NCI-H187 treated with DMSO at 0.1 percent for 48 hours (cell line): ENCODE measurements at places on chromosomes 5 and 9.

DNA sequence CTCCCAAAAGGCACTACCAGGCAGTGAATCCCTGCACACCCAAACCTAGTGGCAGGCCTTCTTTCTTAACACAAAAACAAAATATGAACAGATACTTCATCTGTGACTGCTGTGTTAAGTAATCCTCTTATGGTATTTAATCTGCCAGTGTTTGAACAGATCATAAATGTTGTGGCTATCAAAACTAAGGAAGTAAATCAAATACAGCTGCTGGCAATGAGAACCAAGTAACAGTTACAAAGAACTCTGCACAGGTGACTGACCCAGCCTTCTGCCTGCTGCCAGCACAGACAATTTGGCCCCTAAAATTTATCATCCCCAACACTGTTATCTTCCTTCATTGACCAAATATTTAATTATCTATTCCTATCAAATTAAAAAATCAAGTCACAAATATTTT, 78.0 kb downstream of the GNAQ start:
- DNase-seq = no peak

- DNase-seq = no peak
Observed at GRCh38 chr5:86623785-86624483, 6.2 kb downstream of the COX7C start.

DNA sequence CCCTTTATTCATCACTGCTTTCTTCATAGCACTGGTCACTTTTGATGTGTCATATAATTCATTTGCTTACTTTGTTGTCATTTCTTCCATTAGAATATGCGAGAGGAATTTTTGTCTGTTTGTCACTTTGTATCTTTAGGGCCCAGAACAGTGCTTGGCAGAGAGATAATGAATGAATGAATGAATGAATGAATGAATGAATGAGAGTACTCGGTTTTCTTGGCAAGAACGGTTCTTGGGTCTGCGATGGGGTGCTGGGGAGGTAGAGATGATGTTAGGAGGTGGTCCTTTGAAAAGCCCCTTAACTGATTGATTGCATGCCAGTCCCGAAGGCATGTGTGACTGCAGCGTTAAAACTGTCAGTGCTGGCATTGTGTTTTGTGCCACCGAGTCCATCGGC, 52.4 kb upstream of the LRRTM2 start:
- no peak for DNase-seq

DNA sequence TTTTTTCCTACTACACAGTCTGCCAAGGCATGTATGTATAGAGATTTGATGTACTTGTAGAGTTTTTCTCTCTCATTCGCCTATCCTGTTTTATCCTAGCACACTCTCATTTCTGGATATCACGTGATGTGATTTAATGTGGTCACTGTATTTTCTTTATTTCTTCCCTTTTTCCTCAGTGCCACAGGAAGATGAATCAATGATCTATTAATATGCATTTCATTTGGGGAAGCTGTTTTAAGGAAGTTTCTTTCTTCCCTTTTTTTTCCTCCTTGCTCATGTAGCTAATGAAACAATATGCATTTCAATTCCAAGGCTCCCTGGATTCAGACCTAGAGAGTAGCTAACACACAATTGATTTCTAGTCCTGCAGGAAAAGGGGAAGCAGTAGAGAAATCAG, 506.3 kb upstream of the WWC1 start:
- DNase-seq = no peak

- no peak for DNase-seq
Observed at GRCh38 chr5:95620030-95620869, at the start of gene GPR150. GPR150 (plus strand) TSS chr5:95620087; CDS start chr5:95620276, 189 bp downstream.

- DNase-seq = peak; percentile 27
Observed at GRCh38 chr5:78360924-78361630, 660 bp downstream of the SCAMP1 start.

- no peak for DNase-seq
Observed at GRCh38 chr5:140609126-140609525, 23.8 kb downstream of the CD14 start.

DNA sequence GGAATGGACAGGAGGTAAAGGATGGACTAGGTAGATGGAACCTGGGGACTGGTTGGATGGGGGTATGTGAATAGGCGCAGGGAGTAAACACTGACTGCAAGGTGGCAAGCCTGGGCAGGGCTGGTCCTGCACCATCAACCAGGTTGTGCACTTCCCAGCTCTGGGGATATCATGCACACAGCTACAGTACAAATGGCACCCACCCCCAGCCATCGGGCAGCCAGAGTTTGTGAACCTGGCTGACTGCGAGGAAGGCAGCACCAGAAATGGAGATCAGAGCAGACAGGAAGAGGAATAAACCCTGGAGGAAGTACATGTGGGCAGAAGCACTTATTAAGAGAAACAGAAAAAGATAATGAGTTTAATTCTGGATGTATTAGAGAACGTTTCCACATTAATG, 229.1 kb downstream of the ESM1 start:
- no peak for DNase-seq

GRCh38 chr9:127878652-127879390, 1.3 kb upstream of the AK1 start:
- DNase-seq = no peak

GRCh38 chr5:115440782-115441451, 103.7 kb downstream of the FEM1C start:
- DNase-seq = no peak

DNA sequence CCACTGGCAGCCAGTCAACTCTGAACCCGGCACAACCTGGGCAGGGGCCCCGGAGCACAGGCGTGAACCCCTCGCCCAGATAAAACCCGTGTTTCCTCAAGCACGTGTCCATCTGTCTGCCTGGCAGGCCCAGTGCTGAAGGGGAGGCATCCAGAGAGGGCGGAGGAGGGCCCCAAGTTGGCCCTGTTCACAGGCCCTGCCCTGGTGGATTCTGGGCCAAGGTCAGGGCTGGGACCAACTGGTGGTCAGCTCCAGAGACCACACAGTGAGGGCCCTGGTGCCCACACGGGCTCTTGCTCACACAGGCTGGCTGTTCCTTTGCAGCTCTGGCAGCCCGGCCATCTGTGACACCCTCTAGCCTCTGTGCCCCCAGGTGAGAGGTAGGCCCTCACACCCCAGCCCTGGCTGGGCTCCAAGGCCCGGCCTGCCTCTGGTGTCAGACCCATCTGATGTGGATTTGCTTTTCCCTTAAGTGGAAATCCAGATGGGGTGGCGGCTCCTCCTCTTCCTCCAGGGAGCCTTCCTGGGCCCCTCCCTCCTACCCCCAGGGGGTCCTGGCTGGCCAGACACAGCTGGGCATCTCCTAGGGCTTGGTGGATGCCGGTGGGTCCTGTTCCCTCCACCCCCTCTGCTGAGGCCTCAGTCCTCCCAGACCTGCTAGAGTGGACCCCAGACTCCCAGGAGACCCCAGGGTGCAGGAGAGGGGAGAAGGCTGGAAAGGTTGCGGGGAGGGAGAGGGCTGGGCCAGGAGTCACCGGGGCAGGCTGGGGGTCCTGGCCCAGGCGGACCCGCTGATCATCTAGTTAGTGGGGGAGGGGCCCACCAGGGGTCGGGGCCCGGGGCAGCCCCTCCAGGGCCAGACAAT, 525 bp upstream of the STPG3 start:
- no peak for DNase-seq

GRCh38 chr5:81896764-81897163, 75.1 kb upstream of the ATG10 start:
- no peak for DNase-seq

DNA sequence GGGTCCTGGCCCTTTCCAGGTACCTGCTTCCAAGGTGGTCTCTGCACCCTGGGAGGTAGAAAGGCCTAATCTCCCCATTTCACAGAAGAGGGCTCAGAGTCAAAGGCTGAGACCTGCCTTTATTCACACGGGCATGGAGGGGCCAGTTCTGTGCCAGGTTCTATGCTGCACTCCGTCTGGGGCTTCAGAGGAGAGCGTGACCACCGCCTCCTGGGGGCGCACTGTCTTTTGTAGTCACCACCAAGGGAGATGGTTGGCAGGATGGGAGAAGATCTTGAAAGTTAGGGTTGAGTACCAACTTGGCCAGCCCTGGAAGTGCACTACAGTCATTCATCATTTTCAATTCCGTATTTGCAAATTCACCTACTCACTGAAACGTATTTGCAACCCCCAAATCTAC, 23.7 kb upstream of the PRDM12 start:
- no peak for DNase-seq

DNA sequence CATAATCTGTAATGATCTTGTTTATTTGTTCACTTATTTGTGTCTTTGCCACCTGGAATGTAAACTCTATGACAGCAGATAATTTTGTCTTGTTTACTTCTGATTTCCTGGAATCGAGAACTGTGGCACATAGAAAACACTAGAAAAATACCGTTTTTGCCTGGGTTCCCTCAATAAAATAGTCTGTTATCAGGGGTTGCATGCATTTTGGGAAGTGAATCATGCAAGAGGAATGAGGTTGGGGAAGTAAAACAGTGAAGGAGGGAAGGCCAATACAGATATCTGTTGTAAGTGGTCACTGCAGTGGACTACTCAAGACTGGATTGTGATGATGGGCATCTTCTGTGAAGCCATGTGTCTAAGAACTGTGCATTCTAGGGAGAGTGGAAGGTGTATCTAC, 45.2 kb upstream of the IL6ST start:
- DNase-seq = no peak

DNA sequence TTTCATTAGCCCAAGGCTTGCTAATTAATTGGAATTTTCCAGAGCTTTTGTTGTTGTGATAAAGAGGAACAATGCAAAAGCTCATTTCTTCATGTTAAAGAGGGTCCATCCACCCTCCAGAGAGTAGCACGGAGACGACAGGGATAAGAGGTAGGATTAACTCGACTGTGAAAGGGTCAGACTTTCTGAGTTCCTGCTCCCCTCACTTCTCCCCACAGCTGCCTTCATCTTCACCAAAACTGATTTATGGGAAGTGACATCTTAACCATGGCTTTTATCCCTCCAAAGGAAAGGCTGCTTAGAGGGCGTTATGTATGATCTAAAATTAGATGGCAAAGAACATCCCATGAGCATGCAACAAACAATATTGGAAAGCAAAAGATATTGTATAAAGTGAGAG, 135.5 kb downstream of the GLIS3 start:
- no peak for DNase-seq

GRCh38 chr5:127079994-127080491, 6.7 kb upstream of the C5orf63 start:
- DNase-seq = peak; percentile 33

DNA sequence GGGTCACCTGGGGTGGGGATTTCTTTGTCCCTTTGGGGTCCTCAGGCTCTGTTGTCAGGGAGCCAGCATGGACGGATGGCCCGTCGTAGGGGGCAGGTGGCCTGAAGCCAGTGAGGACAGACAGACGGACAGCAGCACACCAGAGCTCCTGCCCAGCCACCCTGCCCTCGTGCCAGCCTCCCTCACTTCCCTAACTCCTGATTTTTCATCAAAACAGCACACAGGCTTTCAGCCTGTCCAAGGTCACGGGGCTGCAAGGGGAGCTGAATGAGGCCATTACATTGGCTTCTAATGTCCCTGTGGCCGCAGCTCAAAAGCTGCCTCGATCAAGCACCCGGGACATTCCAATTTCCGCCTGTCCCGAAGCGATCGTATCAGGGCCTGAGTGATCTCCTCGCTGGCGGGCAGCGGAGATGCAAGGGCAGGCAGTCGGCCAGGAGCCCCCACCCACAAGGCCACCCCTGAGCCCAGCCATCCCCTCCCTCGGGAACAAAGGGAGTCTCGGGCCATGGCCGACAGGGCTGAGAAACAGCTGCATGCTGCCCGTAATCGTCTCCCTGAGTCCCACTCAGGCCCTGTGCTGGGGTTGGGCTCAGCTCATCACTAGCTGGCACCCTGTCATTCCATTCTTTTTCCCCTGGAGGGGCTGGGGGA, 50.5 kb upstream of the RNU6ATAC start:
- DNase-seq = no peak

DNA sequence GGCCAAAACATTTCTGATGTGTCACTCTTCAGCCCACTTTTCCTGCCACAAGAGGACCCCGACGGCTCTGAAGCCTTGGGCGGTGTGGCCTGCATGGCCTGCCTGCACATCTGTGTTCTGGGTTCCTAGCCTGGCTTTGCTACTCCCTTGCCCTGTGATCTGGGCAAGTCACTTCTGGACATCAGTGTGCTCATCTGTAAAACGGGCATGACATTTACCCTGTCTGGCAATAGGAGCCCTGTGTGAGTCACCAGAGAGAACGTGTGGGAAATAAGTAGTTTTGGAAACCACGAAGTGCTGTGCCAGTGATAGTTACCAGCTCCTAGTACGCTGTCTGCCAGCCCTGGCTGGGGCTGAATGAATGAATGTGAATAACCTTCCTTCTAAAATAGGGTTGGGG, 90.8 kb downstream of the MACROH2A1 start:
- DNase-seq = no peak

- no peak for DNase-seq
Observed at GRCh38 chr5:1135696-1136525, 24.0 kb upstream of the SLC12A7 start.

DNA sequence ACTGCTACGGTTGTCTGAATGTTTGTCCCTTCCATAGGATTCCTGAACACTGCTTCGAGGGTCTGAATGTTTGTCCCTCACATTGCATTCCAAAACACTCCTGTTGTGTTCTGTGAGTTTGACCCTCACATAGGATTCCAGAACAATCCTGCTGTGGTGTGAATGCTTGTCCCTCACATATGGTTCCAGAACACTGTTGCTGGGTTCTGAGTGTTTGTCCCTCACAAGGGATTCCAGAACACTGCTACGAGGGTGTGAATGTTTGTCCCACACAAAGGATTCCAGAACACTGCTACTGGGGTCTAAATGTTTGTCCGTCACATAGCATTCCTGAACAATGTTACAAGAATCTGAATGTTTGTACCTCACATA, 201.2 kb downstream of the FOXD4L6 start:
- DNase-seq = no peak

DNA sequence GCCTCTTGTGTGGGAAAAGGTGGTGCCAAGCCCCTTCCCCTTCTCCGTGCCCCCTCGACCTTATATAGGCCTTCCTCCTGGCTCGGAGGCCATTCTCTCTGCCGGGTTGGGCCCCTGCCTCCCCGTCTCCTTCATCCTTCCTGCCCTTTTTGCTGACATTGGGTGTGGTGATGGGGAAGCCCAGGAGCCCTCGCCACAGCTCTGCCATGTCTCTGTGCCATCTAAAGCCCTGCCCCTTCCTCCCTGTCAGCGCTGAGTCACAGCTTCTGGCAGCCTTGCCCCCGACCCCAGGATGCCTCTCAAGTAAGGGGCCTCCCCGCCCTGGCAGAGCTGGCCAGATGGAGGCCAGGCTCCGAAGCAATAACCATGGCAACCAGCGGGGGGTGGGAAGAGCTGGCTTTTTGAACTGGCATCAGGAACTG, 30.4 kb downstream of the JADE2 start:
- no peak for DNase-seq

- DNase-seq = no peak
Observed at GRCh38 chr5:55671975-55672374, 40.1 kb downstream of the SLC38A9 start.

DNA sequence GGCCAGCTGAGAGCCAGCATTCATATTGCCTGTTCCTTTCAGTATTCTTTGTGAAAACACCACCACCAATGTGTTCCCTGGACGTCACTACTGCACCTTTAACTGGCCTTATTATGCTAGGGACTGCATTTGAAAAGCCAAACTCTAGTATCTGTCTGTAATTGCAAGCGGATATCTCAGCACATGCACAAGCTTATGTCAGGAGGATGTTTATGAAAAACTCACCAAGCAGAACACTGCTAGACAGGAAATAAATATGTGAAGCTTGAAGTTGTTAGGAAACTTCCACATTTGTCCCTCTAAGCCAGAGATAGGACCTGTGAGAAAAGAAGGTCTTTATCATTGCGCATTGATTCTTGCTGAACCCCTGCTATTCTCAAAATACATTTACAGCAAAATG, 135.4 kb upstream of the CCDC152 start:
- DNase-seq = no peak

GRCh38 chr5:145180371-145180770, 654.8 kb downstream of the PRELID2 start:
- DNase-seq = no peak

- DNase-seq = no peak
Observed at GRCh38 chr9:37036371-37036775, 2.3 kb upstream of the PAX5 start.
